Prostate gland (tissue), 2 donors: ENCODE measurements at places on chromosomes 12 and 14. TPM values are rescaled to one million over a fixed set of nuclear protein-coding genes. Genes with fewer than 3 reads are reported as not detected.

The TAPBPL gene
- total RNA-seq = 31.6 TPM

DNA sequence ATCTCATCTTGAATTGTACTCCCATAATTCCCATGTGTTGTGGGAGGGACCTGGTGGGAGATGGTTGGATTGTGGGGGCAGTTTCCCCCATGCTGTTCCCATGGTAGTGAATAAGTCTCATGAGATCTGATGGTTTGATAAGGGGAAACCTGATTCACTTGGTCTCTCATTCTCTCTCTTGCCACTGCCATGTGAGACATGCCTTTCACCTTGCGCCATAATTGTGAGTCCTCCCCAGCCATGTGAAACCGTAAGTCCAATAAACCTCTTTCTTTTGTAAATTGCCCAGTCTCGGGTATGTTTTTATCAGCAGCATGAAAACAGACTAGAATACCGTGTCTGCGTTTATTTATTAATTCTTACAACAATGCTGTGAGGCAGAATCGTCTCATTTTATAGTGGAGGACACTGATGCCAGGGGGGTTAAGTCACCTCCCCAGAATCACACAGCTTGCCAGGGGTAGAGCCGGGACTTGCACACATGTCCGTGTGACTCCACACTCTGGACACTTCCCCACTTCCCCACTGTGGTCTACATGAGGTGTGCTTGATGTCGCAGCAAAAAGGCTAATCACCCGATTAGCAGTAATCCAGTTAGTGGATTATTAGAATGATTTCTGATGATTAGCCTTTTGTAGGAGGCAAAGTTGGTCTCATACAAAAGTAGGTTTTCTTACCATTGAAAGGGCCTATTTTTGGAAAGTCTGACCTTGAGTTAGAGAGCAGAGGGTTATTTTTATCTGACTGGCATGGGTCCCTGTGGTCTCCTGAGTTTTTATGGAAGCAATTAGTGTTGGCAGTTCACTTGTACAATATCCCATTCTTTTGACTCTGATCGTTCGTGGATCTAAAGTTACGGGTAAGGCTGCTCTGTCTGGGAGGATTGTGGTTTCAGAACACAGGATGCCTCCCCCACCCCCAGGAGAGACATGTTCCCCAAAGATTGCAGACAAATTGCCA, 47.4 kb upstream of the BCL7A start:
- no peak for DNase-seq

GRCh38 chr14:69101331-69101826, 51.5 kb downstream of the DCAF5 start:
- peak; percentile 19 for DNase-seq

DNA sequence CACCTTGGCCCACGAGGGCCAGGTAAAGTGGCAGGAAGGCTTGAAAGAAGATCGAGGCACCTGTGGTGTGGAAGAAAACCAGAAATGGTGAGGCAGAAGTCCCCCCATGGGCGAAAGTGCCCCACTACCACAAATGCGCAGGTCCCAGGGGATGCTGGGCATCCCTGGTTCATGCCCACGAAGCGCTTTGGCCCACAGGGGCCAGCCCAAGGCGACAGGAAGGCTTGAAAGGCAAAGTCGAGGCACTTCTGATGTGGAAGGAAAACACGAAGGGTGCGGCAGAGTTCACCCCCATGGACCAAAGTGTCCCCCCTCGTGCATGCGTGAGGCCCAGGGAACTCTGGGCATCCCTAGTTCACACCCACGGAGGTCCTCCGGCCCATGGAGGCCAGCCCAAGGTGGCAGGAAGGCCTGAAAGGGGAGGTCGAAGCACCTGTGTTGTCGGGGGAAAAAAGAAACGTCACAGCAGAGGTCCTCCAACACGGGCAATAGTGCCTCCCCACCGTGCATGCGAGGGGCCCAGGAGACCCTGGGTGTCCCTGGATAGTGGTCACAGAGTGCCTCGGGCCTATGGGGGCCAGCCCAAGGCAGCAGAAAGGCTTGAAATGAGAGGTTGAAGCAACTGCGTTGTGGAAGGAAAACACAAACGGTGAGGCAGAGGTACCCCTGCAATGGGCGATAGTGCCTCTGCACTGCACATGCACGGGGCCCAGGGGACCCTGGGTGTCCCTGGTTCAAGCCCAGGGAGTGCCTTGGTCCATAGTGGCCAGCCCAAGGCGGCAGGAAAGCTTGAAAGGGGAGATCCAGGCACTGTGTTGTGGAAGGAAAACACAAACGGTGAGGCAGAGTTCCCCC, 373.9 kb downstream of the ALG10 start:
- DNase-seq = peak; percentile 3

DNA sequence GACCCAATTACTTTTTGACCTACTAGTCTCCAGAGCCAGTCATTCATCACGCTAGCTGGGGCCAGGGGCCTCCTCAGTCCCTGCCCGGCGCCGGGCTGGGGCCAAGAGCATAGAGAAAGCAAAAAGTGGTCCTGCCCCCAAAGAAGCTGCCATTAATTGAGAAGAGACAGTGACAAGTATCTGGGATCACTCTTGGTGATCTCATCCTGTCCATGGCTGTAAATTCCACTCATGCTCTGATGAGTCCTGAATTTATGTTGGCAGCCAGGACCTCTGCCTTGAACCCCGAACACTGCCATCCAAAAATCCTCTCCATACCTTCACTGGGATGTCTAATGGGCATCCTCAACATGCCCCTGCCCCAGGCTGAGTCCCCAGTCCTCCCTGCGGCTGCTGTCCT, 34.4 kb upstream of the DLK1 start:
- DNase-seq = no peak
